Adipose tissue (tissue), 3 donors: ENCODE measurements at places on chromosomes 2 and 18. TPM values are rescaled to one million over a fixed set of nuclear protein-coding genes. Genes with fewer than 3 reads are reported as not detected.

Gene ALKAL2
- 28.8 TPM for polyA plus RNA-seq

Gene INPP5D
- polyA plus RNA-seq, result 8.1 TPM

Gene RAB17
- 3.9 TPM for polyA plus RNA-seq

Gene MYCN
- polyA plus RNA-seq, result 1.0 TPM

Gene DUSP19
- polyA plus RNA-seq, result 0.77 TPM

Gene ARHGAP25
- polyA plus RNA-seq, result 13.4 TPM

Gene UNC80
- 0.41 TPM for polyA plus RNA-seq

Gene ZNF385B
- polyA plus RNA-seq, result 0.10 TPM

Gene MOGAT1
- polyA plus RNA-seq, result 1.8 TPM

Gene ABCG8
- polyA plus RNA-seq, result not detected

Gene MTERF4
- polyA plus RNA-seq, result 24.4 TPM

Gene GPBAR1
- 1.9 TPM for polyA plus RNA-seq

Gene RNF103
- polyA plus RNA-seq, result 12.5 TPM

Gene ACTG2
- 20.4 TPM for polyA plus RNA-seq

Gene DUSP2
- polyA plus RNA-seq, result 15.6 TPM

Gene GDF7
- polyA plus RNA-seq, result 0.09 TPM

Gene CDH7
- polyA plus RNA-seq, result not detected

Gene DYNC1I2
- polyA plus RNA-seq, result 49.1 TPM

Gene CD28
- 0.25 TPM for polyA plus RNA-seq

Gene MAP2
- polyA plus RNA-seq, result 5.7 TPM

Gene ABCA12
- polyA plus RNA-seq, result not detected

Gene ELOA2
- not detected for polyA plus RNA-seq

Gene MC4R
- polyA plus RNA-seq, result not detected

Gene LRRTM4
- polyA plus RNA-seq, result not detected

Gene ADAM23
- polyA plus RNA-seq, result 1.0 TPM

Gene ZNF521
- polyA plus RNA-seq, result 11.4 TPM

Gene SEMA4C
- 8.2 TPM for polyA plus RNA-seq

Gene ALPI
- 0.03 TPM for polyA plus RNA-seq

Gene SF3B1
- polyA plus RNA-seq, result 82.5 TPM

Gene DPP4
- 4.2 TPM for polyA plus RNA-seq

Gene OTOF
- polyA plus RNA-seq, result 0.56 TPM

Gene SLC16A14
- 0.44 TPM for polyA plus RNA-seq

Gene SLC9A4
- polyA plus RNA-seq, result 0.01 TPM

Gene SERPINB13
- 0.21 TPM for polyA plus RNA-seq

Gene SRD5A2
- not detected for polyA plus RNA-seq

Gene EVX2
- polyA plus RNA-seq, result not detected

Gene CFC1
- 0.56 TPM for polyA plus RNA-seq

Gene NOSTRIN
- 54.1 TPM for polyA plus RNA-seq

Gene CXCR4
- 8.1 TPM for polyA plus RNA-seq

Gene LIMS4
- 2.9 TPM for polyA plus RNA-seq

Gene CERKL
- not detected for polyA plus RNA-seq

Gene NCKAP5
- polyA plus RNA-seq, result 0.16 TPM

Gene LTBP1
- polyA plus RNA-seq, result 1.3 TPM

Gene LRATD1
- polyA plus RNA-seq, result 0.54 TPM

Gene FAM110C
- 5.5 TPM for polyA plus RNA-seq

Gene NPHP1
- 1.6 TPM for polyA plus RNA-seq

Gene TCF23
- 0.01 TPM for polyA plus RNA-seq

Gene ESPNL
- 0.06 TPM for polyA plus RNA-seq
